ENCODE measurements at places on chromosomes 2 and 18. TPM values are rescaled to one million over a fixed set of nuclear protein-coding genes. Genes with fewer than 3 reads are reported as not detected.

DNA sequence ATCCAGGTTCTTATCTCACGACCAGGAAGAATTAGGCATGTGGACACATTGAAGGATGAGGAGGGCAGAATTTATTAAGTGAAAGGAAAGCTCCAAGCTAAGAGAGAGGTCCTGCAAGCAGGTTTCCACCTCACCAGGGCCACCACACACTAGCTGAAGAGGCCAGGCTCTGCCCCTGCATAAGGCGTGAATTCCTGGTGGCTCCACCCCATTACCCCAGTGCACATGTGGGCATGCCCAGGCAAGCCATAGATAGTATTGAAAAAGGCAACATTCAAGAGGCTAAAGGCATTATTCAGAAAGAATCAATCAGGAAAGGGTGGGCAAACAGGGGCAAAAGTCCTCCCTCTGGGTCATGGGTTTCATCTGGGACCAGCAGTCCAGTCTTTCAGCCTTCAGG, 30.9 kb upstream of the GRP start:
- no peak overlapping the region for H3K27ac ChIP-seq
- no peak overlapping the region for H3K4me3 ChIP-seq

DNA sequence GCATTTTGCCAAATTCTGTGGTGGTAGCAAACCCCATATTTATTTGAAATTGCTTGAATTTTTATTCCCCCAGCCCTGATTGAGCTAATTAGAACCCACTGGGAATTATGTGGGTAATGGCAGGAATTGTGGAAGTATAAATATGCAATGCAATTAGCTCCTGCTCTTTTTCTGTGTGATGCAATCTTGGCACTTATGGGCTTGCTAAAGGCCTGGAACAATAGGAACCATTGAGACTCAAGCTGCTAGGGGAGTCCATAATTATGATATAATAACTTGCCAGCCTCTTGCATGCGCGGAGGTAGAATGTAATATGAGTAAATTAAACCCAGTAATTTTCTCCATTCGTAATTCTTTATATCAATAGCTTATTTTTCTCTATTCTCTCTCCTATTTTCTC, 267.6 kb upstream of the THSD7B start:
- peaks cover 3% of the 10 kb centered on the region for H3K27me3 ChIP-seq
- DNase-seq, result no peak
- no peaks in the 10 kb centered on the region for H3K4me1 ChIP-seq
- no peak overlapping the region for H3K4me3 ChIP-seq
- H3K36me3 ChIP-seq, result no peaks in the 10 kb centered on the region
- no peak overlapping the region for H3K27ac ChIP-seq

DNA sequence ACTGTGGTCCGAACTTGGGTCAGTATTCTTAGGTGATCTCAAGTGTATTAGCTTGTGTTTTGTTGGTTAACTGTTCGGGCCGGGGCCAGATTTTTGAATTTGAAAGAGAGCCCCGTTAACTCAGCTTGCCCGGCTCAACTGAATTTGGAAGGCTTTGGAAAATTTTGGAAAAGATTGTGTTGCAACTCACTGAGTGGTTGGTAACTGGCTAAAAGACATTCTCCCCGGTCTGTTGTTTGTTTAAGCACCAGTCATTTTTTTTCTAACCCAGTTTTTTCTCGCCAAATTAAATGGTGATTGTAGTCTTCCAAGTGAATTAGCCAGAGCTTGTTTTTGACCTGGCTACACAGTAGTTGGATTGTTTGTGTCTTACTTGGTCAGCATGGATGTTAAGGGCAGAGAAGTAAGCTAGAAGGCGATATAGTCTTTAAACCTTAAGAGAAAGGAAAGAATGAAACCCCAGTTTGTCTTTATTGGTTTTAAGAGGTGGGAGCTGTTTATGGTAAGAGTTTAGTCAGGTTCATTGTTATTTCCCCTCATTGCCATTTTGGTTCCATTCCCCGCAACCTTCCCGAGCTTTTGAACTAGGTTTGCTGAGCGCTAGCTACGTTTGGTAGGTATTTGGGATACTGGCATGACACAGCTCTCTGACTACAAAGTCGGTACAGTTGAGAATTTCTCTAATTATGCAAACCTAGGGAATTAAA, 2.4 kb downstream of the MAP4K4 start:
- no peak overlapping the region for H3K4me3 ChIP-seq
- no peaks in the 10 kb centered on the region for H3K27me3 ChIP-seq
- DNase-seq, result no peak
- no peak overlapping the region for H3K27ac ChIP-seq

DNA sequence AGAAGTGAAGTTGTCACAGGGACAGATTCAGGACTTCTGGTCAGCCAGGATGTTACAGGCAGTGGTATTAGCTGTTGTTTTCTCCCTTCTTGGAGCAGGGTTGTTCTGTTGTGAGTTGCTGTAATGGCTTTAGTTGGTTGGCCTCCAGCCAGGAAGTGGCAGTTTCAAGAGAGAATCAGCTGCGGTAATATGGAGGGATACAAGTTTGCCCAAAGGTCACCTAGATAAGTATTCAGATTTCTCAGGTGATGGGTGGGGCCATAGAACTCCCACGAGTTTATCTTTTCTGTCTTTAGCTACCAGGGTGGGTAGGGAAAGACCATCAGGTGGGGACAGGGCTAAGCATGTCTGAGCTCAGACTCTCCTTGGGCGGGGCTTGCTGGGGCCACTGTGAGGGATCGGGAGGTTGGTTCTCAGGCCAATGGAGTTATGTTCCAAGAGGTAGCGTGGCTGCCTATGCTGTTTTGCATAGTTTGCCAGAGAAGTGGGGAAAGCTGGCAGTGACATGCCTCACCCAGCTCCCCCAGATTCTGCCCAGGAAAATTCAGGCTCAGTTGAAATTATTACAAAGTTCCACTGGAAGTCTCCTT, 640.4 kb upstream of the CHAC2 start:
- H3K4me3 ChIP-seq, result no peak overlapping the region
- peaks cover 47% of the 10 kb centered on the region for H3K27me3 ChIP-seq
- peaks cover 1% of the 10 kb centered on the region for H3K36me3 ChIP-seq
- no peak overlapping the region for H3K27ac ChIP-seq
- DNase-seq, result peak; percentile 58
- H3K4me1 ChIP-seq, result peaks cover 6% of the 10 kb centered on the region

DNA sequence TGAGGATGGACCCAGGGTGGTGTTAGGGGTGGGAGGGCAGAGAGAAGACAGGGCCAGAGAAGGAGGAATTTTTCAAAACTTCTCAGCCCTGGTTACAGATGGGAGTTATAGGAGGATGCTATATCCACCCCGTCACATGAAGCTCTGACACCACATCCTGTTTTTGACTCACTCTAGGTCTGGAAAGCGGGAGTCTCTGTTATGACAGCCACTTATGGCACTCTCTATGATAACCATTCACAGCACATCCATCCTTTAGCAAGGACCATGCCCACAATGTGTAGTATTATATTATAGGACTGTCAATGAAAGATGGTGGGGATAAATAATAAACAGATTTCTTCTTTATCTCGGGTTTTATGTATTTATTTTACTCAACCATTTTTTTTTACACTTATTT, 461.2 kb downstream of the CDH2 start:
- no peaks in the 10 kb centered on the region for H3K27me3 ChIP-seq
- H3K36me3 ChIP-seq, result no peaks in the 10 kb centered on the region
- H3K27ac ChIP-seq, result no peak overlapping the region
- H3K4me1 ChIP-seq, result peaks cover 50% of the 10 kb centered on the region
- no peak overlapping the region for H3K4me3 ChIP-seq
- no peak for DNase-seq

GRCh38 chr2:218130377-218130776, 4.5 kb downstream of the CXCR2 start:
- peaks cover 39% of the 10 kb centered on the region for H3K27me3 ChIP-seq
- no peak overlapping the region for H3K4me3 ChIP-seq
- H3K27ac ChIP-seq, result no peak overlapping the region
- DNase-seq, result no peak

- peaks cover 7% of the 10 kb centered on the region for H3K4me1 ChIP-seq
- DNase-seq, result no peak
- H3K27ac ChIP-seq, result no peak overlapping the region
- peaks cover 4% of the 10 kb centered on the region for H3K36me3 ChIP-seq
Measured at GRCh38 chr2:128196026-128196425, 105.0 kb downstream of the UGGT1 start.

DNA sequence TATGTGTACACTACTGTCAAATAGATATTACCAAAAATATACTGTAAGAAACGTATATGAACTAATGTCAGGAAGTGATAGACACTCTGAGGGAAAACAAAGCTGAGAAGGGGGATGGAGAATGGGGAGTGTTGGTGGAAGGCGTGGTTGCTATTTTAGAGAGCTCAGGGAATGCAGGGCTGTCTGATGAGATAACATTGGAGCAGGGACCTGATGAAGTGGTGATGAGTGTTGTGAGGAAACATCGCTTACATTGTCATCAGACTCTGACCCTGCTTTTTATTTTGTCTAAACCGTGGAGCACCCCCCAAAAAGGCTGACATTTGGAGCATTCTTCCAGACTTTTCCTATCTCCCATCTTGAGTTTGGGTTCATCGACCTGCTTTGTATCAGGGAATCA, 194.7 kb downstream of the LTBP1 start:
- peaks cover 32% of the 10 kb centered on the region for H3K36me3 ChIP-seq
- no peak overlapping the region for H3K4me3 ChIP-seq
- H3K4me1 ChIP-seq, result peaks cover 86% of the 10 kb centered on the region
- no peak for DNase-seq
- H3K27ac ChIP-seq, result peak overlapping the region; percentile 37

DNA sequence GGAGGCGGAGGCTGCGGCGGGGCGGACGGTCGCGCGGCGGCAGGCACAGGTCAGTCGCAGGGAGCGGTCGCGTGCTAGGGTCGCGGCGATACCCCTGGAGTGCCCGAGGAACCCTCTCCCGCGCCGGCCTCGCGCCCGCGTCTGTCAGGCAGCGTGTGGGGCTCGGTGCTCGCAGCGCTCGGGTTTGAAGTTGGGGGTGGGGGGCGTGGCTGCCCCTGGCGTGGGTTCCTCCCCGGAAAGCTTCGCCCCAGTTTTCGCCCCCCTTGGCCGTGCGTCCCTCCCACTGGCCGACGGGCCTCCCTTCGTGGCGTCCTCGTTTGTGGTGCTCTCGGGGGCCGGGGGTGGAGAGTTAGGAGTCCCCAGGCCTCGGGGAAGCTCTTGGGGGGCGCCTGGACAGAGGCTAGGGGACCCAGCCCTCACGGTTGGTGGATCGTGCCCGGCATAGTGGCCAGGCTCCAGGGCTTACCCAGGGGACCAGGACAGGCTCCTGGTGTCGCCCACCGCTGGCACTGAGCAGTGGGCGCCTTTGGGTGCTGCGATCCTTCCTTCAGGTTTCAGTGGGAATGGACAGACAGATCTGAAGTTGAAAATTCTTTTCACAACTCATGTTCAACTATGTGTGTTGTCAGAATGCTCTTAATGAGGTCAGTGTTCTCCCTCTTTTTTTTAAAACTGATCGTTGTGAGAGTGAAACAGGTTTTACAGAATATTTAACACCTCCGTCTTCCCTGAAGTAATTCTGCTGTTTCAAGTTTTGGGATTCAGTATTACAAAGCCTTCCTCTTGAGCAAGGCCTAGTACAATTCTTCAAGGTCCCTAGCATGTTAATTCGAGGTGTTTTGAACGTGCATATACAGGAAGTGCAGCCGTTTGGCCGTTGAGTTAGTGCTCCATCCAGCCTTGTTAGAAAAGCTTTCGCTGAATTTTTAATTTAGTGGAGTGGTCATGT, 604 bp downstream of the RALBP1 start:
- H3K4me3 ChIP-seq, result peak overlapping the region; percentile 86
- peaks cover 31% of the 10 kb centered on the region for H3K4me1 ChIP-seq
- peak overlapping the region; percentile 94 for H3K27ac ChIP-seq
- DNase-seq, result no peak
- H3K36me3 ChIP-seq, result peaks cover 4% of the 10 kb centered on the region

GRCh38 chr2:120064664-120065063, 51.8 kb downstream of the EPB41L5 start:
- peaks cover 37% of the 10 kb centered on the region for H3K4me1 ChIP-seq
- no peak overlapping the region for H3K4me3 ChIP-seq
- H3K27ac ChIP-seq, result peak overlapping the region; percentile 79
- no peak for DNase-seq

GRCh38 chr2:233706720-233707119, 6.0 kb upstream of the UGT1A5 start:
- no peaks in the 10 kb centered on the region for H3K27me3 ChIP-seq
- H3K4me1 ChIP-seq, result peaks cover 63% of the 10 kb centered on the region
- no peak for DNase-seq
- peak overlapping the region; percentile 80 for H3K27ac ChIP-seq
- peaks cover 7% of the 10 kb centered on the region for H3K36me3 ChIP-seq

- no peak overlapping the region for H3K27ac ChIP-seq
- DNase-seq, result no peak
- H3K4me1 ChIP-seq, result peaks cover 26% of the 10 kb centered on the region
- H3K27me3 ChIP-seq, result no peaks in the 10 kb centered on the region
- H3K36me3 ChIP-seq, result no peaks in the 10 kb centered on the region
- no peak overlapping the region for H3K4me3 ChIP-seq
Measured at GRCh38 chr2:19866771-19867170, 35.0 kb downstream of the TTC32 start.

DNA sequence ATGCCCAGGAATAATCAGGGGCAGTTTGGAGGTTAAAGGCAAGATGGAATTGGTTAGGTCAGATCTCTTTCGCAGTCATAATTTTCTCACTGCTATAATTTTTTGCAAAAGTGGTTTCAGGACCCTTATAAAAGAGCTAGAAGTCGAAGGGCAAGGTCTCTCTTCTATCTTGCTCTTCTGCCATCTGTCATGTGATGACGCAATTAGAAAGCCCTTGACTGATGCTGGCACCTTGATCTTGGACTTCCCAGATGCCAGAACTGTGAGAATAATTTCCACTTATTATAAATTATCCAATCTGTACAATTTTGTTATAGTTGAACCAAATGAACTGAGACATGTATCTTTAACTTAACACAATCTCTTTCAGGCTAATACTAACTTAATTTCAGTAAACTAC, 6.3 kb upstream of the RALBP1 start:
- peaks cover 6% of the 10 kb centered on the region for H3K36me3 ChIP-seq
- peaks cover 6% of the 10 kb centered on the region for H3K4me1 ChIP-seq
- no peaks in the 10 kb centered on the region for H3K27me3 ChIP-seq
- no peak for DNase-seq

The CRYBA2 gene
- not detected for total RNA-seq

The PAPOLG gene
- total RNA-seq, result 12.7 TPM

The TTC39C gene
- 11.2 TPM for total RNA-seq

The ITGA4 gene
- total RNA-seq, result 23.0 TPM

The NT5C1B gene
- not detected for total RNA-seq

The APOB gene
- total RNA-seq, result 0.23 TPM

The CHST9 gene
- total RNA-seq, result 0.82 TPM

The FHL2 gene
- 104 TPM for total RNA-seq

The SULT1C2 gene
- total RNA-seq, result 0.28 TPM
